ENCODE measurements at places on chromosomes 4 and X. TPM values are rescaled to one million over a fixed set of nuclear protein-coding genes. Genes with fewer than 3 reads are reported as not detected.

FMR1NB gene
- total RNA-seq: not detected

NR0B1 gene
- total RNA-seq: 0.19 TPM

XK gene
- total RNA-seq: 4.2 TPM

HTRA3 gene
- total RNA-seq: 1.8 TPM

NMU gene
- total RNA-seq: 0.76 TPM

F11 gene
- total RNA-seq: 36.6 TPM

ARX gene
- 2.5 TPM for total RNA-seq

CHRNA9 gene
- total RNA-seq: not detected

DIPK2B gene
- 3.0 TPM for total RNA-seq

PLAC1 gene
- total RNA-seq: not detected
